Stimulated activated CD8-positive, alpha-beta memory T cell treated with anti-CD3 and anti-CD28 coated beads, Interleukin-7, amount 100 ng/mL, for 1 hour (primary cell): ENCODE measurements at places on chromosomes 16 and 17.

DNA sequence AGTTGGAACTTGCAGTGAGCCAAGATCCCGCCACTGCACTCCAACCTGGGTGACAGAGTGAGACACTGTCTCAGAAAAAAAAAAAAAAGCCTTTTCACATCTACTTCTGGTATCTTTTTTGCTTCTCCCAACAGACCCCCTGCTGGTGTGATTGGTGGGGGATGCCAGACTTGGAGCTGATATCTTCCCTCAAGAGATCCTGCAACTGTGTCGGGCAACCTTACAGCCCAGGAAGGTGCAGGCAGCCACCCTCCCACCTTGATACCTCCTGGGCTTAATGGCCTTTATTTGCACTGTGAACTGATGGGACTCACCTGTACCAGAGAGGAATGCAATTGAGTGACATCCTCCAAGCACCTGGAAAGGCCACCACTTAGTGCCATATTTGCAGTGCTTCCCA is 142.3 kb downstream of the RGS9 start:
- no peak for DNase-seq

DNA sequence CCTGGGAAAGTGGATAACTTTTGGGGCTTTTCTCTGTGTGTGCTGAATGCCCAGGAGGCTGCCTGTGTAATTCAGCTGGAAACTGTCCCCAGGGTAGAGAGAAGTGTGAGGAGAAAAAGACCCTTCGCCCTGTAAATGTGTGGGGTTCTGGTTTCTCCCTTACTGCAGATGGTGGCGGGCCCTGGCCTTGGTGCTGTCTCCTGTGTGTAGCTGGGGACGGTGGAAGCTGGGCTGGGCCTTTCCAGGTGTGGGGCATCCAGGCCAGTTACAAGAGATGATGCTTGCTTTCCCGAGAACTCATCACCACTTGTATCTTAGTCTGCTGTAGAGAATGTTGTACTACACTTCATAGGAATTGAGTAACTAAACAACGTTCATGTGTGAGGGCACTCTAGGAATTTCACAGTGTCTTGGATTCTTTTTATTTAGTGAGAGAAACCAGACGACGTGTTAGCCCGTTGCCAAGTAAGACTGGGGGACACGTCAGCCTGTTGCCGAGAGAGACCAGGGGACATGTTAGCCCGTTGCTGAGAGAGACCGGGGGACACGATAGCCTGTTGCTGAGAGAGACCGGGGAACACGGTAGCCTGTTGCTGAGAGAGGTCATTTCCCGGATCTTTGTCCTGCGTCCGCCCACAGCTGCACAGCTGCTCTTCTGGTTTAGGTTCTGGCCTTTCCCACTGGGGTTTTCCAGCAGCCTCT is 43.1 kb downstream of the TBCD start:
- DNase-seq, result no peak

GRCh38 chr17:32590974-32591373 is 104.2 kb downstream of the CDK5R1 start:
- no peak for DNase-seq

DNA sequence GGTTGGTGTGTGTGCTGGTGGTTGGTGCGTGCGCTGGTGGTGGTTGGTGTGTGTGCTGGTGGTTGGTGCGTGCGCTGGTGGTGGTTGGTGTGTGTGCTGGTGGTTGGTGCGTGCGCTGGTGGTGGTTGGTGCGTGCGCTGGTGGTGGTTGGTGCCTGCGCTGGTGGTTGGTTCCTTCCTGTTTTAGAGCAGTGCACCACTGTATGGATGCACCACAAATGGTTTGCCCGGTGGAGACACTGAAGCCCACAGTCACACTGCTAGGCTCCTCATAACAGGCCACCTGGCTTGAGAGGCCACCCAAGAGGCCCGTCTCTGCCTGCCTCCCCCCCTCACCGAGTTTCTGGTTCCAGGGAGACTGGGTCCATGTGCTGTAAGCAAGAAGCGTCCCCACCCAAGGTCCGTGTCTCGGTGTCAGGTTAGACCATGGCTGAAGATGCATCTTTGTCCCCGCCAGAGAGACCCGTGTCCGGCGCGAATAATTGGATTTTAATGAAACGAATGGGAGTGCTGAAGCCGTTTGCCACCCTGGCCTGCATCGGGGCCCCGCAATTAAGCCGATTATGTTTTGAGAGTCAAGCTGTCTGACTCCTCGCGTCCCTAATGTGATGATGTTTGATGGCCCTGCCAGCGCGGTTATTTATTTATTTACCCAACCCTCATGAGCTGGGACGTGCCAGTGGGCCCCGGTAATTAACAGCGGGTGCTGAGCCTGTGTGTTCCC is 161.3 kb upstream of the GSE1 start:
- no peak for DNase-seq
